ENCODE measurements at places on chromosomes 11 and 22. TPM values are rescaled to one million over a fixed set of nuclear protein-coding genes. Genes with fewer than 3 reads are reported as not detected.

The RAB38 gene
- total RNA-seq: 0.70 TPM

The TSKU gene
- 2.5 TPM for total RNA-seq

The UCP3 gene
- 2.9 TPM for total RNA-seq

The BTBD18 gene
- not detected for total RNA-seq

The TCIRG1 gene
- total RNA-seq: 263 TPM

The CASP12 gene
- not detected for total RNA-seq

The TECTA gene
- total RNA-seq: 0.21 TPM

The LRRC56 gene
- total RNA-seq: 2.2 TPM

The ARCN1 gene
- total RNA-seq: 109 TPM

The RPS3 gene
- 2,871 TPM for total RNA-seq

The INSC gene
- 0.13 TPM for total RNA-seq

- H3K36me3 ChIP-seq: no peaks in the 10 kb centered on the region
- no peaks in the 10 kb centered on the region for H3K4me1 ChIP-seq
- no peak overlapping the region for H3K4me3 ChIP-seq
- H3K27me3 ChIP-seq: peaks cover 2% of the 10 kb centered on the region
- no peak for DNase-seq
These were observed 17.3 kb upstream of the OR6X1 start for GRCh38 chr11:123771664-123772063.

DNA sequence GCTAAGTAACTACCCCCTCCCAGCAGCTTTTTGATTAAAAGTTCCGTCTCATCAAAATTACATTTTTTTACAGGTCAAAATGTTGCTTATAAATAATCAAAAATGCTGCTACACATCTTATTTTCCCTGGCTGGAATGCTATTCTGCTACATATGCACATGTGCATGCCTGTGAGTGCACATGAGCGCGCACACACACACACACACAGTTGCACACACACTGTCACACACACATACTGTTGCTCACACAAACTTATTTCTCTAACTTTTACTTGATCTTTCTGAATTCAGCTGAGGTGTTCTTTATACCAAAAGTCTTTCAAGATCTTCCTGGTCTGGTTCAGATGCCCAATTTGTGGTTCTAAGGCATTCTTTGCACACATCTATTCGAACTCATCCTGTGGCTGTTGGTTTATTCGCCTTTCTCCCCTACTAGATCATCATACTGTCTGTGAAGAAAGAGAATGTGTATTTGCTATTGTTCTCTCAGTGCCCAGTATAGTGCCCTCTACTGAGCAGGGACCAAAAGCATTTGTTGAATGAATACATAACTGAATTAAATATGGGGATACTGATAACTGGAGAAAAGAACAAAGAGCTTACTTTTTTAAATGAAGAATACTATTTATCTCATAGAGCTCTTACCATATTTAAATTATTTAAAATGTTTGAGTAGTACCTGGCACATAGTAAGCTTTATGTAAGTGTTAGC lies 68.1 kb upstream of the CCDC179 start:
- H3K27me3 ChIP-seq: no peaks in the 10 kb centered on the region
- H3K27ac ChIP-seq: no peak overlapping the region
- H3K4me1 ChIP-seq: no peaks in the 10 kb centered on the region
- DNase-seq: no peak

DNA sequence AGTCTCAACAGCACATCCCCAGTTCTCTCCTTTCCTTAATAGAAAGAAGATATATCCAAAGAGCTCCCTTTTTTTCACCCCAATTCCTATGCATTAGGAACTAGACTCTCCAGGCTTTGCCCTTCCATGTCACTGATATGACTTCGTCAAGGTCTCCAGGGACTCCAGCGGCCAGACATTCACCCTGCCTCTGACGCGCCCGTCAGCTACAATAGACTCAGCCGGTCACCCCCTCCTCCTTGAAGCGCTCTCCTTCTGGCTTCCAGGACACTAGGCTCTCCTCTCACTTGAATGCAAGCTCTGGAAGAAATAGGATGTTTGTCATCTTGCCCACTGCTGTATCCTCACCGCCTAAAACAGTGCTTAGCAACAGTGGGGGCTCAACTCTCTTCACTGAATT lies 14.9 kb upstream of the ELFN2 start:
- DNase-seq: no peak
- peaks cover 6% of the 10 kb centered on the region for H3K4me1 ChIP-seq
- H3K36me3 ChIP-seq: peaks cover 2% of the 10 kb centered on the region
- H3K27me3 ChIP-seq: peaks cover 3% of the 10 kb centered on the region
- no peak overlapping the region for H3K4me3 ChIP-seq

DNA sequence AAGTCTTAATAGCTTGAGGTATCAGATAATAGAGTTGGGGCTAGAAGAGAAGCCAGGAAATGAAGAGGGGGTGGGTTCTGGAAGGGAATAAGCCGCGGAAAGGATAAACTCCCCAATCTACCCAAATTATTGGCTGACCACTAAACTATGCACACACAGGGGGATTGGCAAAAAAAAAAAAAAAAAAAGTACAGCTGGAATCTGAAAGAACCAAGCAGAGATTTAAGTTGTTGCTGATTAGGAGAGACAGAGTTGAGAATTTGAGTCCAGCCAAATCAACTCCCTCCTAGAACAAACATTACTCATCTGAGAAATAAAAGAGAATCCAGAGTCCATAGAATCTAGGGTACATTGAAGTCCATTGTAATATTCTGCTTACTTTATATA lies 134.9 kb downstream of the CCDC81 start:
- no peaks in the 10 kb centered on the region for H3K36me3 ChIP-seq
- no peaks in the 10 kb centered on the region for H3K4me1 ChIP-seq
- no peak for DNase-seq
- H3K27ac ChIP-seq: no peak overlapping the region

DNA sequence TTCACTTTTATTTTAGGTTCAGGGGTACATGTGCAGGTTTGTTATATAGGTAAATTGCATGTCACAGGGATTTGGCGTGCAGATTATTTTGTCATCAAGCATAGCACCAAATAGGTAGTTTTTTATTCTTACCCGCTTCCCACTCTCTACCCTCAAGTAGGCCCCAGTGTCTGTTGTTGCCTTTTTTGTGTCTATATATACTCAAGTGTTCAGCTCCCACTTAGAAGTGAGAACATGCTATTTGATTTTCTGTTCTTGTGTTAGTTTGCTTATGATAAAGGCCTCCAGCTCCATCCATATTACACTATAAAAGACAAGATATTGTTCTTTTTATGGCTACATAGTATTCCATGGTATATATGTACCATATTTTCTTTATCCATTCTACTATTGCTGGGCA lies 28.5 kb upstream of the LIN7C start:
- H3K4me3 ChIP-seq: no peak overlapping the region
- no peaks in the 10 kb centered on the region for H3K27me3 ChIP-seq
- DNase-seq: no peak
- H3K36me3 ChIP-seq: no peaks in the 10 kb centered on the region

DNA sequence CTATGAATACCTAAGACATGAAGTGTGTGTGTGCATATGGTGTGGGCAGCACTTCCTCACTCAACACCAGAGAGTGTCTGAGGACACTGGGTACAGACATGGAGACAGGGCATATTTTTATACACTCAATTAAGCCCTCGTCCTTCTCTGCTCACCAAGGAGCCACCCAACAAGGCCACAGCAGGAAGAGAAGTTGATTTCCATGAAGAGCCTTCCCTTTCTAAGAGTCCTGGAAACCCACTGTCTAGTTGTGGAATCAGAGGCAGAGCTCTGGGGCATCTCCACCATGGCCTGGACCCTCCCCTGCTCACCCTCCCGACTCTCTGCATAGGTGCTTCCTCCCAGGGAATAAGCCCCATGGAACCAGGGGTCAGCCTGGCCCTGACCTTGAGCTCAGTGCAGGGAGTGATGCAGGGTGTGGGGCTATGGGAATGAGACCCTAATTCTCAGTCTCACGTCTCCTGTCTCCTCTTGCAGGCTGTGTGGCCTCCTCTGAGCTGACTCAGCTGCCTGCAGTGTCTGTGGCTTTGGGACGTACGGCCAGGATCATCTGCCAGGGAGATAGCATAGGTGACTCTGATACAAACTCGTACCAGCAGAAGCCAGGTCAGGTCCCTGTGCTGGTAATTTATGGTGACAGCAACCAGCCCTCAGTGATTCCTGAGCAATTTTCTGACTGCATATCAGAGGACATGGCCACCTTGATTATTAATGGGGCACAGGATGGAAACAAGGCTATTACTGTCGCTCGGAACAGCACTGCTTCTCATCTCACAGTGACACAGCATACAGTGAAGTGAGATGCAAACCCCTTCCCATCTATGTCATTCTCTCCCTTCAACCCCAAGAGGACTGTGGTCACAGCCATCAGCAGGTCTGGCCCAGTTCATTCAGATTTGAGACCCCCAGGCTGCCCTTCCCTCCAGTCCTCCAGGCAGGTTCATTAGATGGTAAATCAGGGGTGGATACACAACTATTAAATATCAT lies 14.6 kb upstream of the IGLL5 start:
- no peaks in the 10 kb centered on the region for H3K4me1 ChIP-seq
- DNase-seq: no peak
- no peak overlapping the region for H3K27ac ChIP-seq

DNA sequence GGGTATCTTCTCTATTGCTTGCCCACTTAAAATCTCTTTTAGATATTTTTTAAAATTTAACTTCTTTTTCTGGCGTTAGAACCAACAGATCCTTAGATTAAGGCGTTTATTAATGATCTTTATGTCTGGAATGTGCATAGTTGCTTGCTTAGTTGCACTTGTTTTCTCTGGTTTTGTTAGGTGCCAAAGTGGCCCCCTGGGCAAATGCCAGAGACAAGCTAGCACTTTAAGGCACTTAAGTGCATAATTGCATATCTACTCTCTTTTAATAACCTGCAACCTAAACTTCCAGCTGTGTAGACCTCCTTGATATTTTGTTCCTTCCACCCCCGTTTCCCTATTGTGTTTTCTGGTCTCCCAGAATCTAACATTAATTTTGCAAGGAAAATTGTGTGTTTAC lies 3.3 kb downstream of the RBM4 start:
- no peaks in the 10 kb centered on the region for H3K27me3 ChIP-seq
- DNase-seq: no peak
- peak overlapping the region; percentile 98 for H3K4me3 ChIP-seq
- no peak overlapping the region for H3K27ac ChIP-seq
- peaks cover 87% of the 10 kb centered on the region for H3K4me1 ChIP-seq

GRCh38 chr11:67354075-67355022 lies 1.0 kb upstream of the POLD4 start:
- H3K4me3 ChIP-seq: peak overlapping the region; percentile 93
- peaks cover 13% of the 10 kb centered on the region for H3K27me3 ChIP-seq
- H3K36me3 ChIP-seq: peaks cover 8% of the 10 kb centered on the region
- peak overlapping the region; percentile 89 for H3K27ac ChIP-seq
- peaks cover 42% of the 10 kb centered on the region for H3K4me1 ChIP-seq
- DNase-seq: no peak

GRCh38 chr11:79017811-79018210 lies 423.0 kb downstream of the TENM4 start:
- no peaks in the 10 kb centered on the region for H3K36me3 ChIP-seq
- no peak overlapping the region for H3K27ac ChIP-seq
- H3K4me1 ChIP-seq: no peaks in the 10 kb centered on the region
- no peak for DNase-seq
- no peak overlapping the region for H3K4me3 ChIP-seq
- H3K27me3 ChIP-seq: peaks cover 5% of the 10 kb centered on the region

- H3K4me3 ChIP-seq: peak overlapping the region; percentile 94
- peaks cover 41% of the 10 kb centered on the region for H3K4me1 ChIP-seq
- H3K27me3 ChIP-seq: peaks cover 2% of the 10 kb centered on the region
These were observed 645 bp downstream of the RTCB start for GRCh38 chr22:32411402-32411801.

GRCh38 chr11:86678296-86678695 lies 5.9 kb upstream of the ME3 start:
- no peaks in the 10 kb centered on the region for H3K36me3 ChIP-seq
- no peaks in the 10 kb centered on the region for H3K4me1 ChIP-seq
- no peak overlapping the region for H3K27ac ChIP-seq

GRCh38 chr11:94036096-94036495 lies 14.9 kb downstream of the HEPHL1 start:
- H3K27me3 ChIP-seq: no peaks in the 10 kb centered on the region
- DNase-seq: no peak
- H3K4me3 ChIP-seq: no peak overlapping the region
- H3K36me3 ChIP-seq: no peaks in the 10 kb centered on the region

DNA sequence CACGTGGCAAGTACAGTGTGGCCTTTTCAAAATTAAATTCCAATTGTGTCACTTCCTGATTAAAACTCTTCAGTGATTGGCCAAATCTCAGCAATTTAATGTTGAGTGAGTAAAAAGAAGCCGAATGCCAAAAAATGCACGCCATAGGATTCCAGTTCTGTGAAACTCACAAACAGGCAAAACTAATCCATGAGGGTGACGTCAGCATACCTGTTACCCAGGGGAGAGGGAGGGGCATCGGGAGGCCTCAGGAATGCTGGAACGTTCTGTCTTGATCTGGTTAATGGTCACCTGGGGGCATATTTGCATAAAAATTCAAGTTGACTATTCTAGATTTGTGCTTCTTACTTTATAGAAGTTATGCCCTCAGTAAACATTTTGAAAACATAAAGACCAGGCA lies 39.9 kb upstream of the RAB1B start:
- peak overlapping the region; percentile 2 for H3K27ac ChIP-seq
- peaks cover 8% of the 10 kb centered on the region for H3K4me1 ChIP-seq
- no peaks in the 10 kb centered on the region for H3K27me3 ChIP-seq

DNA sequence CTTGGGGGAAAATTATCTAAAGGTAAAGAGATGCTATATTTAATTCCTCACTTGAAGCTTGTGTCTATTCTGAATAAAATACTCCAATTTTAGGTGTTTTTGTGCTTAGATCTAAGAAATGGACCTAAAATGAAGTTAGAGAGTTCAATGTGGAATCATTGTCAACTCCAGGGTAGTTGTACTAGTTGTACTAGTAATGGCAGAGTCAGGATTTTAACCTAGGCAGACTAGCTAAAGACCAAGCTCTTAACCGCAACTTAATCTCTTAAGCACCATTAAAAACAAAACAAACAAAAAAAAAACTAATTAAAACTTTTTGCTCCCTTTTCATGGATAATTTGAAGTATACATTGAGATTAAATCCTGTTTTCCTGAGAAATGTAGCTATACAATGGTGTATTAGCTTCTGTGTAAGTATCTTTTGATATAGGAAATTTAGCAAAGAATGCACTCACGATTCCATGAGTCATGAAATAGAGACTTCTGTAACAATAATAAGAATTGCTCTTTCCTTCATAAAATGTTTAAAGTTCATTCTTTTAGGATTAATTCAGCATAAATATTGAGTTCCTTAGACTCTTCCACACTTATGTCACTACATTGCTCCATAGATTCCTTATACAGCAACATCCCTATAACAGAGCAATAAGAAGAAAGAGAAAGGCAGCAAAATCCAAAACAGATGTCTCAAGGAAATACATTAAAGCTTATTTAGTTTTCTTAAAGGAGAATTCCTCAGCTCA lies 26.5 kb upstream of the SOX6 start:
- H3K36me3 ChIP-seq: no peaks in the 10 kb centered on the region
- no peaks in the 10 kb centered on the region for H3K27me3 ChIP-seq
- no peak overlapping the region for H3K27ac ChIP-seq
- no peak overlapping the region for H3K4me3 ChIP-seq
- DNase-seq: no peak

GRCh38 chr11:70170596-70171210 lies 32.4 kb upstream of the FADD start:
- H3K27ac ChIP-seq: no peak overlapping the region
- DNase-seq: no peak
- H3K27me3 ChIP-seq: no peaks in the 10 kb centered on the region
- no peaks in the 10 kb centered on the region for H3K36me3 ChIP-seq
- H3K4me1 ChIP-seq: no peaks in the 10 kb centered on the region
- no peak overlapping the region for H3K4me3 ChIP-seq
